ENCODE measurements at places on chromosomes 3 and 15. TPM values are rescaled to one million over a fixed set of nuclear protein-coding genes. Genes with fewer than 3 reads are reported as not detected.
A peak's percentile ranks its signal among the peaks of the same experiment; 100 is the strongest.

GRCh38 chr3:134059671-134060560 is 30.2 kb upstream of the SLCO2A1 start:
- DNase-seq: no peak

DNA sequence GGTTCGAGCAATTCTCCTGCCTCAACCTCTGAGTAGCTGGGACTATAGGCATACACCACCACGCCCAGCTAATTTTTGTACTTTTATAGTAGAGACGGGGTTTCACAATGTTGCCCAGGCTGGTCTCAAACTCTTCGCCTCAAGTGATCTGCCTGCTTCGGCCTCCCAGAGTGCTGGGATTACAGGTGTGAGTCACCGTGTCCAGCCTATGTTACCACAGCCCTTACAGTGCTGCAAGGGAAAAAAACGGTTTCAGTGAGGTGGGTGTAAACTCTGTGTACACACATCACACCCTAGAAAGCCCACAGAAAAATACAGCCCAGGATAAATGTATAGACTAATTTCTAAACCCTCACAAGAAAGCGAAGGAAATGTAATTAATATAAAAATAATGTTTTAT is 103.5 kb upstream of the AKAP13 start:
- DNase-seq: no peak

DNA sequence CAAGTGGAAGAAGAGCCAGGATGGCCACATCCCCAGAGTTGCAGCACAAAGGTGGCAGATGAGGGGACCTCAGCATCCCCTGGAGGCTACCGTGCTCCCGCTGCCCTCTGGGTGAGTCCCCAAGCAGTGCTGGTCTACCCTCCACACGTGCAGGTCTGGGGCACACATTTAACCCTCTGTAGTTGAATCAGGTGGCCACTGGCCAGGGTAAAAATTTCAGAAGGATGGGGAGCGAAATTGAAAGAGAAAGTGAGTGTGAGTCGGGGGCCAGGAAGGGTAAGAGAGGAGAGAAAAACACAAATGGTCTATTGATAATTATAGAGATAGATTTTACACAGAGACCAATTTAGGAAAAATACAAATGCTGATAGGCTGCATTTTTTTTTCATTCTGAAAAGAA is 139.5 kb upstream of the EIF1B start:
- no peak for DNase-seq

- peak; percentile 15 for DNase-seq
Observed at GRCh38 chr3:187841560-187841959, 96.3 kb upstream of the BCL6 start.

DNA sequence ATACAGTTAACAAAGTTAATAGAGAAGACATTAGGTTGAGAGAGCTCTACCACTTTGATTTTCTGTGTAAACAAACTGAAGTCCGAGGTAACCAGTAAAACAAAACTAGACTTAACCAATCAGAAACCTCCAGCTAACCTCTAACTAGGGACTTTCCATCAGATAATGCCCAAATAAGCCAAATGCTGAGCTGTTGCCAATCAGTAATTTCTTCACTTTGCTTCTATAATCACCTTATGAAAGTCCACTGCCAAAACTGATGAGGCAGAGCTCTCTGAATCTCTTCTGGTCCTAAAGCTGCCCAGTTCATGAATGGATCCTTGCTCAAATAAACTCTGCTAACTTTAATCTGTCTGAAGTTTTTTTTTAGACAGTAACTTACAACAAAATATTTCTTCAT is 448.0 kb upstream of the NECTIN3 start:
- DNase-seq: no peak

DNA sequence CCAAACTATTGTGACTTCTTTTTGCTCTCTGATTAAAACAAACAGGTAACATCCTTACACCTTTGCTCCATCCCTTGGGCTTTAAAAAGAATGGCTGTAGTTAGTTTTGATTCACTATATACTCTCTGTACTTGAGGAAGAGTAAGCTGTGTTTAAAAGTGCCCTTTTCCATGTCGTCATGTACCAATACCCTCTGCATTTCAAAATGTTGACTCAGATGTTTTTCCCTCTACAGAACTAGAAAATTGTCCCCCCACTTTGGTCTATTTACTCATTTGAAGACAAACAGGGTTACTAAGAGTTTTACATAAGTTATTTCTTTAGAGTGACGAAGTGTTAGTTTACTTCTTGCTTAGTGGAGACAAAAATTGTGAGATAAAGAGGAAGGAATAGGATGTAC is 62.7 kb downstream of the TASOR start:
- no peak for DNase-seq

DNA sequence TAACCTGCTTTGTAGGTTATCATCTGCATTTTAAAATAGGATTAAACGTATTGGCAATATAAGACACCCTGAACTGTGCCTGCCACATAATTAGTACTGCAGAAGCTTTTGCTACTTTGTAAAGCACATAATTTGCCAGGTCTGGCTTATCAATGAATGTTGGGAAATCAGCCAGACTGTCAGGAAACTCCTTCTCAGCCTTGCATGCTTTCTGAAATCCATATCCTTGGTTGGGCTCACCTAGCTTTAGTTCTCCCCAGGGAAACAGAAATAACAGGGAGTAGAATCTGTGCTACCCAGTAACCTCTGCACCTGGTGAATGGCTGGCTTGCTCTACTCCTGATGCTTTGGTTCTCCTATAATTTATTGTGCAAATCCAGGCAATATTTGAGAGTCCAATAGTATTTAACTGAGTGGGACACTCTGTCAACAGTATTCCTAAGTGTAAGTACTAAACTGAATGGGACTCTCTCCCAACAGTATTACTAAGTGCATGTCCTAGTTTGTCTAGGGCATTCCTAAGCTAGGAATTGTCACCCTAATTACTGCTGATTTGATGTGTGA is 354.5 kb downstream of the WDR72 start:
- no peak for DNase-seq

DNA sequence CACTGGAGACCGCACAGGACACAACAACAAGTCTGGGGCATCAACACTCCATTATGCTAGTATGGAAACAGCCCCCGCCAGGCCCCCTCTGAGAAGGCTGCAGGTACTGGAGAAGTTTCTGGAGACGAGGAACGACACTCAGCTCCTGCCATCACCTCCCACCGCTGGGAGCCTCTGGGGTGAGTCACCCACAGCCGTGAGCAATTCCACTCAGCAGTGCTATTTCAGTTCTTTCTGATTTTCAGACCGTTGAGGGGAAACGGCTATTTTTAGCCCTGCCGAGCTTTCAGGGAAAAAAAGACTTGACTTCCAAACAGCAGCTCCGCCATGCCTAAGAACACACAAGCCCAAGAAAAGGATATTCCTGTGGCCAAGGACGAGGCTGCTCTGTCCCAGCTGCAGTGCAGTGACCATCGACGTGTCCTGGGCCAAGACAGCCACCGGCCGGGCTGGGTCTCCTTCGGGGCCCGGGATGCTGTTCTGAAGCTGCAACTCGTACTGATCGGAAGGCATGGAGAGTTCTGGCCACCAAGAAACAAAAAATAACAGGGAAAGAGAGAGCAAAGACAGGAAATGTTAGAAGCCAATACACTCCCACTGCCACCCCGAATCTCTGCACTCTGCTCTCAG is 40.8 kb downstream of the NUP210 start:
- DNase-seq: peak; percentile 73

- DNase-seq: no peak
Observed at GRCh38 chr3:24684506-24685023, 189.9 kb upstream of the THRB start.

The A4GNT gene
- not detected for total RNA-seq

The SENP8 gene
- 4.6 TPM for total RNA-seq

The LSAMP gene
- total RNA-seq: 4.8 TPM
